Activated CD4-positive, alpha-beta T cell treated with anti-CD3 and anti-CD28 coated beads for 24 hours (primary cell): ENCODE measurements at places on chromosomes 5 and 9.

- no peak for DNase-seq
Measured at GRCh38 chr9:104765138-104765537, 1.2 kb downstream of the NIPSNAP3B start.

DNA sequence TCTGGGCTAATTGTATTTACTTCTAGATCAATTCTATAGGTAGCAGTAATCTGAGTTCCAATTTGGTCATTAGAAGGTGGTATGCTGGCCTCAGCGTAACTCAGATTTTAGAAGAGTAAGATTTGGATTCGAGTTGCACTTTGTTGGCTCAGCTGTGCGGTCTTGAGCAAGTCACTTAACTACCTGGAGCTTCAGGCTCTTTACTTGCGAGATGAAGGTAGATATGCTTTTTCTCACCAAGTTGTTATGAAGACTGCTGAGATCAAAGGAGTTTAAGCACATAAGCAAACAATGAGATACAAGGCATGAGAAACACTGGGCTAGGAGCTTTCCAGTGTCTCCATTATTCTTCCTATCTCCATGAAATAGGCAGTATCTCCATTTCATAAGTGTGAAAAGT lies 133.8 kb upstream of the RANBP3L start:
- DNase-seq, result no peak

DNA sequence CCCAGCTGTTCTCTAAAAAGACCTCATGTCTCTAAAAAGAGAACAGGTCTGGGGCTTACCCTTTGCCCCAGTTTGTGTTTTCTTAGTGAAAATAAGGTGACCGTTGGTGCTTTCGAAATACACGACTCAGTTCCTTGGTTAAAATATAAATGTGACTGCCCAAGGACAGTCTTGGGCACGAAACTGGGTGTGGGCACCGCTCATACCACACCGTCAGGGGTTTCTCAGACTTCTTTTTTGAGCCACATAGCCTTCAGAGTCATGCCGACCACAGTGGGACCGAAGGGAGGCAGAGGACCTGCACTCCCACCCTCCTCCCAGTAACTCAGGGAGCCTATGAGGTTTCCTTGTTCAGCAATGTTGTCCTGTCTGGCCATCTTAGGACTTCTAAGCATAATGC lies 6.5 kb downstream of the SNX18 start:
- no peak for DNase-seq

GRCh38 chr5:128060644-128061385 lies 22.8 kb upstream of the SLC12A2 start:
- DNase-seq, result no peak

DNA sequence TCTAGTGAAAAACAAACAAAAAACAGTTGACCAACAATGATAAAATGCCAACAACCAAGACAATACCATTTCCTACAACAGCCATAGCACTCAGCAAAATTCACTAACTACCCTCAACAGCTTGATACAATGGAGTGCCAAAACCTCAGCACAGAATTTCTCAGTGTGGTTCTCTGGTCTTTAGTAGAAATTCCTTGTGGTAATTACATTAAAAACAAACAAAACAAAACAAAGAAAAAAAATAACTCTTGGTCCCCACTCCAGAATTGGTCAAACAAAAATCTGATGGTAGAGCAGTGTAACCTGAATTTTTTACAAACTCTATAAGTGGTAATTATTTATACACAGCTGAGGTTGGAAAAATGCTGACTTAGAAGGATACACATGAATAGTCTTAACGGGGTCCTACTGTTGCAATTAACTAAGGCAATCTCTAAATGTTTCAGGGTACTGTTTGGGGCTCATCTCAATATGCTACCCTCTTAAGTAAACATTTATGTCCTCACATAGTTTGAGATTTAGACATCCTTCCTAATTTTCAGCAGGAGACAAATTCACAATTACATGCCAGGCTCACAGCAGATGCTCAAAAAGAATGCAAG lies 13.8 kb downstream of the CSNK1A1 start:
- DNase-seq, result no peak

DNA sequence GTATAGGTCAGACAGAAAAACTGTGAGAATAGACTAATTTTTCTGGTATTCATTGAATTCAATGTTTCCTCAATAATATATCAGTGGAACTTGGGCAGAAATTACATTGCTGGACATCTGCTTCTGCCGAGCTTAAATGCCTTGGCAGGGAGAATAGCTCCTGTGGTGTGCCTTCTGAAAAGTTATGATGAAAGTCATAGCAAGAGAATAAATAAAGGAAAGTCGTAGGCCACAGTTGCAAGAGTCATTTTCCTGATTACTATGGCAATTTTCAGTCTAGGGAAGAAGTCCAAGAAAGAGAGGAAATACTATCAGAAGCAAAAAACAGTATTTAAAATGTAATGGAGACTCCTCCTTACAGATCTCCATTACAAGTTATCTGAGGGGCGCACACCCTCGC lies 1596.1 kb upstream of the WWC1 start:
- no peak for DNase-seq

DNA sequence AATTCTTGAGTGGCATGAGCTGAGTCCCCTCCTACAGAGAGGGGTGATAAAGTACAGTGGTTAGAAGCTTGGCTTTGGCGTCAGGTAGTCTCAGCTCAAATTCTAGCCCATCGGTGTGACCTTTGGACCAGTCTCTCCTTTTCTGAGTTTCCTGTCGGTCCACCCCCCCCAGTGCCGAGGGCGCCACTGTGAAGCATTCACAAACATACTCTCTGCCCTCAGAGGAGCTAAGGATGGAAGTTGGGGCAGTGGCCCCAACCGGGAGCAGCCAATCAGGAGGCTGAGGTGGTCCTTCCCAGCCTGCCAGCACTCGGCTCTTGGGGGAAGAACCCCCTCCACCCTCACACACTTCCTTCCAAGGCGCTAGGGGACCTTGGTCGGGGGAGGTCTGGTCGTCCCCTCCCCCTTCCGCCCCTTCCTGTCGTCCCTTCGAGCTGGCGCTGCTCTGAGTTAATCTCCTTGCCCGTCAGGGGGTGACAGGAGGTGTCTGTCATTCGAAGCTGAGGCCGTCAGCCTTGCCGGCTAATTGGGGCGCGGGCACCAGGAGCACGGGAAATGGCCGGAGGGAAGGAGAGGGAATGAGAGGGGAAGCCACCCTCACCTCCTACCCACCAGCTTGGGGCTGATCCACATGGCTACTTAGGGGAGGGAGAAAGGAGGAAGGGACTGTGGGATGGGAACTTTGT lies 53.0 kb downstream of the CXXC5 start:
- no peak for DNase-seq

GRCh38 chr9:138078846-138079245 lies 201.3 kb downstream of the CACNA1B start:
- no peak for DNase-seq

DNA sequence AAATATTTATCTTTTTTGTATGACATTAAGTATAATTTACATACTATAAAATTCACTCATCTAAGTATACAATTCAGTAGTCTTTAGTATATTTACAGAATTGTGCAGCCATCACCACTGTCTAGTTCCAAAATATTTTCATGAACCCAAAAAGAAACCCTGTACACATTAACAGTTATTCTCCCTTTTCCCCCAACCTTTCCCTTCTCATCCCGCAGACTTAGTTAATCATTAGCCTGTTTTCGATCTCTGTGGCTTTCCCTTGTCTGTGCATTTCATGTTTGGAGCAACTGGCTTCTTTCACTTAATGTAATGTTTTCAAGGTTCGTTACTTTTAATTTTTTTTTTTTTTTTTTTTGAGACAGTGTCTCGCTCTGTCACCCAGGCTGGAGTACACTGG lies 37.5 kb downstream of the MTREX start:
- DNase-seq, result no peak

- DNase-seq, result no peak
Measured at GRCh38 chr5:104937598-104937997, 1375.0 kb upstream of the NUDT12 start.

GRCh38 chr5:58946230-58946629 lies 363.4 kb downstream of the RAB3C start:
- DNase-seq, result no peak

DNA sequence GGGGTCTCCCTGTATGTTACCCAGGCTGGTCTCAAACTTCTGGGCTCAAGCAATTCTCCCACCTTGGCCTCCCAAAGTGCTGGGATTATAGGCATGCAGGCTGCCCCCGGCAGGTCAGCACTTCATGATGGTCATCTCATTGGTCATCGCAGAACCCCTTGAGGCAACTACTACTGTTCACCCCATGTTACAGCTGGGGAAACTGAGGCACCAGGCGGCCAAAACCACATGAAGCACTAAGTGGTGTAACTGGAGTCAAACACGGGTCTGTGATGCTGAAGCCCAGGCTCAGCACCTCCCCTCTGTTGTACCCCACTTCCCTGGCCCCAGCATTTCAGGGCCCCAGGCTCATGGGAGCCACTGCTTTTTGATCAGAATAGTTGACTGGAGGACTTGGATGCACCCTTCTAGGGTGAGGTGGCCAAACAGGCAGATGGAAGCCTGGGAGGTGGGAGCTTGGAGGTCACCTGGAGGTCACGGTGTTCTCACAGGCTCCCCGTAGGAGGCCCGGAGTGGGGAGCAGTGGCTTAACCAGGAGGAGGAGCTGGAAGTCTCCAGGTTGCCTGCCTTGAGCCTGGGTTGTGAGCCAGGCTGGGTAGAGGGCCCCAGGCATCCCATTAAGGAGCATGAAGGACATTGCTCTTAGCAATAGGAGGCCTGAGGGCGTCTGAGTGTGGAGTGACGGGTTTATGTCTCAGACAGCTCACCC lies 57.3 kb upstream of the RPL26L1 start:
- no peak for DNase-seq
